ENCODE measurements at places on chromosomes 16 and 17. TPM values are rescaled to one million over a fixed set of nuclear protein-coding genes. Genes with fewer than 3 reads are reported as not detected.
A peak's percentile ranks its signal among the peaks of the same experiment; 100 is the strongest.

IRX5 gene
- polyA plus RNA-seq: 1.1 TPM

- no peak for DNase-seq
Measured at GRCh38 chr16:13587181-13587580, 332.8 kb upstream of the ERCC4 start.

DNA sequence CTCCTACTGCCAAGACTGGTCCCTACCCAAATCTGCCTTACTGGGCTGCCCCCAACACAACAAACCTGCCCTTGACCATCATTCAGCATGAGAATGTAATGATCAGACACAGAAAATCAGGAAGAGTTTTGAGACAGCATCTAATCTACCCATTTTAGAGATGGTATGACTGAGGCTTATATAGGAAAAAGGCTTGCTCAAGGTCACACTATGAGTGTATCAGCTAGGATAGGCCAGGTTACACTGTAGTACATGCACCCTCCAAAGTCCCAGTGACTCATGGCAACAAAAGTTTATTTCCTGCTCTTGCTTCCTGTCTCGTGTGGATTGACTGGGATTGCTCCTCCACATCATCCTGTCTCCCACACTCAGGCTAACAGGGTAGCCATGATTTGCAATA, 27.9 kb downstream of the NLRC5 start:
- DNase-seq: no peak

DNA sequence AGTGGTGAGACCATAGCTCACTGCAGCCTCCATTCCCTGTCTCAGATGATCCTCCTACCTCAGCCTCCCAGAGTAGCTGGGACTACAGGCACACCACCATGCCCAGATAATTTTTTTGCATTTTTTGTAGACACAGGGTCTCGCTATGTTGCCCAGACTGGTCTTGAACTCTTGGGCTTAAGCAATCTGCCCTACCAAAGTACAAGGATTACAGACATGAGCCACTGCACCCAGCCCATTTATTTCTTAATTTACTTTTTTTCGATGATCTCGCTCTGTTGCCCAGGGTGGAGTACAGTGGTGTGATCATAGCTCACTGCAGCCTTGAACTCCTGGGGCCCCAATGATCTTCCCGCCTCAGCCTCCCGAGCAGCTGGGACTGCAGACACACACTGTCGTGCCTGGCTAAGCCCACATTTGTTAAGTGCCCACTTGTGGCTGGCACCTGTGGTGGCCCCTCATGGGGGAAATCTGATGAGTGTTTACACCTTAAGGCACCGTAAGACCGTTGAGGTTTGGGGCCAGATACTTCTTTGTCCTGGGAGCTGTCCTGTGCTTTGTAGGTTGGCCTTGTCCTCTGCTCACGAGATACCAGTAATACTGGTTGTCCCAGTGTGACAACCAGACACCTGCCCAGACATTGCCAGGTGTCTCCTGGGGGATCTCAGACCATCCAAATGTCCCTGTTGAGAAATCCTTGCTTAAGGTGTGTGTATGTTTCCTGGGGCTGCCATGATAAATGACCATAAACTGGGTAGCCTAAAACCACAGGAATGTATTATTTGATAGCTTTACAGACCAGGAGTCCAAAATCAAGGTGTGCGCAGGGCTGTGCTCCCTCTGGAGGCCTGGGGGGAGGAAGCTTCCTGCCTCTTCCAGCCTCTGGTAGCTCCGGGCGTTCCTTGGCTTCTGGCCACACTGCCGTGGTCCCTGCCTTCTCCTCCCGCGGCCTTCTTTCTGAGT, 141.4 kb upstream of the GSE1 start:
- peak; percentile 82 for DNase-seq

DNA sequence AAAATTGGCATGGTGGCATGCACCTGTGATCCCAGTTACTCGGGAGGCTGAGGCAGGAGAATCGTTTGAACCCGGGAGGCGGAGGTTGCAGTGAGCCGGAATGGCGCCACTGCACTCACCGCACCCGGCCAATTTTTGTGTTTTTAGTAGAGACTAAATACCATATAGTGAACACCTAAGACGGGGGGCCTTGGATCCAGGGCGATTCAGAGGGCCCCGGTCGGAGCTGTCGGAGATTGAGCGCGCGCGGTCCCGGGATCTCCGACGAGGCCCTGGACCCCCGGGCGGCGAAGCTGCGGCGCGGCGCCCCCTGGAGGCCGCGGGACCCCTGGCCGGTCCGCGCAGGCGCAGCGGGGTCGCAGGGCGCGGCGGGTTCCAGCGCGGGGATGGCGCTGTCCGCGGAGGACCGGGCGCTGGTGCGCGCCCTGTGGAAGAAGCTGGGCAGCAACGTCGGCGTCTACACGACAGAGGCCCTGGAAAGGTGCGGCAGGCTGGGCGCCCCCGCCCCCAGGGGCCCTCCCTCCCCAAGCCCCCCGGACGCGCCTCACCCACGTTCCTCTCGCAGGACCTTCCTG, at the start of gene HBQ1:
Gene HBQ1, plus strand, starts transcription at position 359 of the 575 bp plus-strand sequence. Its CDS starts 28 bp downstream, at position 387.
- DNase-seq: peak; percentile 36

PRM2 gene
- not detected for polyA plus RNA-seq
